Astrocyte of the hippocampus (primary cell): ENCODE measurements at places on chromosomes 6 and 20.

GRCh38 chr6:111944541-111944940 lies 71.3 kb upstream of the FYN start:
- DNase-seq, result no peak

DNA sequence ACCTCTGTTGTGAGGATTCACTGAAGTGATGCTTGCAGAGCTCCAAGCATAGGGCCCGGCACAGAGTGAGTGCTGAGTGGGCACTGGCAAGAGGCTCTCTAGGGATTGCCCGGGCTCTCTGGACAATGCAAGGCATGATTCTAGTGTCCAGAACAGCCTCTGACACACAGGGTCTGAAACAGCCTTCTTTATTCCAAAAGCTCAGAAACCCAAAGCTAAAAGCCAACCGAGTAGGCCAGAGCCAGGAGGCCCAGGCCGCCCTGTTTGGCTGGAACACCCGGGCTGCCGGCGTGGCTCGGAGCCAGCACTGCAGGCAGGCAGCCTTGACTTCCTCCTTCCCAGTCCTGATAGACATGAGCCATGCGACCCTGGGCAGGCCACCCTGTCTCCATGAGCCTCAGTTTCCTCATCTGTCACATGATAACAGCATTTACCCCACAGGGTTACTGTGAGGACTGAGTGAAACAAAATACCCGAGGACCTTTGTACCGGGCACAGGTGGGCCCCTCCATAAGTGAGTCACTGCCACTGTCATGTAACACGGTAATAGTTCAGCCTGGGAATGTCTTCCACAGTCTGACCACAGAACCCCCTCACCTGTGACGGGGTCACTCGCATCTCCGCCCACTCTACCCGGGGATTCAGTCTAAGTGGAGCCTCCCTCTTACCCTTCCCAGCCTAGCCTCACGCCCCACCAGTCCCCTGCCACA lies 51.5 kb downstream of the PTPRT start:
- no peak for DNase-seq

- no peak for DNase-seq
Observed at GRCh38 chr20:4665591-4665990, 56.1 kb upstream of the PRND start.

DNA sequence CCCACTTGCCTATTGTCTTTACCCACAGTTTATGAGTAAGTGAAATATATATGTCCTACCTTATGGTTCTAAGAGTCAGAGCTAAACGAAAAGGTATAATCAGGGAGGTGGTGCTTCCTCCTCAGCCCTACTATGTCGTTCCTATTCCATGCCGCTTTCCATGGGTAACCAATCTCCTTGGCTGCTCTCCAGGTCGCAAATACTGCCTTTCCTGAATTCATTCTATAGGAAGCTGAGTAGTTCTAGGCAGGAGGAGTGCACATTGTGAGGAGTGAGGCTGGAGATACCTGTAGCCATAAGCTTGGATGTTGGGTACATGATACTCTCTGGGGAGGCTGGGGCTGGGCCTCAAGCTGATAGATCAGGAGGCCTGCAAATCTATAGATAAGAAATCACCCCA lies 5.8 kb downstream of the IL20RA start:
- no peak for DNase-seq

DNA sequence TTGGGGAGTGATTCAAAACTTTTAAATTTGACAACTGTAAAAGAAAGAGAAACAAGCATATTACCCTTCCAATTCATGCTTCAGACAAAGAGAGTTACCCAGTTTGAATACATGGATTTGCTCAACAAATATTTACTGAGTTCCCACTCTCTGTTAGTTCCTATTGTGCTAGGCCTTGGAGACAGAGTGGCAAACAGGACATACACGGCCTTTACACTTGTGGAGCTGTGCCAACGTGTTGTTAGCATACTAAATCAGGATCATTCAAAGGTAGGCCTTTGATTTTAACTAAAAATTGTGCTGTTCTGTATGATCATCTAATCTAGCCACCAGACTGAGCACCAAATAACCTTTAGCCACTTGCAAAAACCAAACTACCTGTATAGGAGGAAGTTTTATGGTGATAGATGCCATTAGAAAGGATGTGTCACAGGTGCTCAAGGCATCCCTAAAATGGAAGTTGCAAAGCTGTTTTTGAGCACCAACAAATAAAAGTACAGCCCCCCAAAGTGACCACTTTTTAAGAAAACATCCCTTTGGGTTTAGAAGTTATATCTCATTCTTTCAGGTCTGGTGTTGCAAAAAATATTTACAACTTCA lies 84.5 kb downstream of the CHD6 start:
- no peak for DNase-seq

DNA sequence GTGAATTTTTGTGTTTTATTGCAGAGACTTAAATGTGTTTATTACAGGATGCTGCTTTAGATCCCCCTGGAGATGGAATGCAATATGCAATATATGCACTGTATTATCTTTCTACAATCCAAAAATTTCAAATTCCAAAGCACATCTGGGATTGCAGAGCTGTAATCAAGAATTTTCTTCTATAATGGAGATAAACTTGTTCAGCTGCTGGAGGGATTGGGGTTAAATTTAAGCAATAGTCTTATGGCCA lies 66.4 kb downstream of the MKKS start:
- no peak for DNase-seq

- peak; percentile 7 for DNase-seq
Observed at GRCh38 chr6:27441001-27441400, 31.9 kb downstream of the ZNF184 start.

DNA sequence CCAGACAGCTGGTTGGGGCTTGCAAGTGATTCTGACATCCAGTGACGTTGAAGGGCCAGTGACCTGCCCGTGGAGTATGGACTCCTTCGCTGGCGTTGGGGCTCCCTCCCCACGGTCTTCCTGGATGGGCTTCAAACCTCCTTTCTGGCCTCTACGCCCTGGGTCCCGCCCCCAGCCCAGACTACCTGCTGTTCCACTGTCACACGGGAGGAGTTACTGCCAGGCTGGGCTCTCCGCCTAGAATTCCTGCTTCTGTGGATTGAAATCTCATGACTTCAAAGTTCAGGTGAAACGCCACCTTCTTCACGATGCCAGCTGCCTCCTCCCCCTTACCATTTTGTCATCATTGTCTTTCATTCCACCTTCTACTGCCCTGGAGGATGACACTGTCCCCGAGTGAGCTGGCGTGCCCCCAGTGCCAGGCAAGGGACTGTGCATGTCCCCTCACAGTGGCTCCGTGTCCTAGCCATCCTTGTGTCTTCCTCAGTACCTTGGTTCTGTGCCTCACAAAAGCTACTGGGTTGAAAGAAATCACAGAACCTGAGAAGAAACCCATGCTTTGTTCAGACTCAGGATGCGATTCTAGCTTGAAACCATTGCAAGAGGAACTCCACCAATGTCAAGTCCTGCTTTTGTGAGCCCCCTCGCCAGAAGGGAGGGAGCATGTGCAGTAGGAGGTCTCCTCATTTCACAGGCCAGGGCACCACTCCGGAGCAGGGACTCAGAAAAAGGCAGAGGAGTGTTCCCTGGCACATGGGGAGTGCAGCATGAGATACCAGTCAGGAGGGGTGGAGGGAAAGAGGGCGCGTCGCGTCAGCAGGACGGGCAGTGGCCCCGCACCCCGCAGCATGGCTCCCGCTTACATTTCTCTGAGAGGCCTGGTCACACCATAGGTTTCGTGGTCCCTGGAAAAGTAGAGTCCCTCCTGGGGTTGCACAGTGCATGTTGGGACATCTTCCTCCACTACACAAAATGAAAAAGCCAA lies 11.0 kb upstream of the IRF4 start:
- DNase-seq, result no peak

GRCh38 chr6:95185874-95186273 lies 391.5 kb upstream of the MANEA start:
- no peak for DNase-seq

- no peak for DNase-seq
Observed at GRCh38 chr20:1327827-1328679, 886 bp downstream of the SDCBP2 start.

DNA sequence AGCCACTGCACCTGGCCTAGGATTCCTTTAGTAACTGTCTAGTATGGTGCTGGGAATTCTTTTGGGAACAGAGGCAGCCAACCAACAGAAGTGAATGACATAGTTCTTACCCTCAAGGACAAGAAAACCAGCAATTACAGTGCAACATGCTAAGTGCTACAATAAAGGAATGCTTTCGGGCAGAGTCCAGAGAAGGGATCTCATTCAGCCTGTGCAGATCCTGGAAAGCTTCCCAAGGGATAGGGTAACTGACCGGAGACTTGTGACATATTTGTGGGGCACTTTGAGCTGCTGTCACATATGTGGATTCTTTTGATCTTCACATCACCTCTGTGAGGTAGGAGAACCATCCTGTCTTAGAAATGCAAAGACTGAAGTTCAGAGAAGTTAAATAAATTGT lies 46.8 kb downstream of the C6orf15 start:
- peak; percentile 82 for DNase-seq

- DNase-seq, result peak; percentile 72
Observed at GRCh38 chr6:149566410-149567193, 427 bp downstream of the GINM1 start.

- no peak for DNase-seq
Observed at GRCh38 chr6:119562168-119562567, 212.6 kb upstream of the MAN1A1 start.

- DNase-seq, result no peak
Observed at GRCh38 chr20:52993076-52993475, 20.9 kb downstream of the TSHZ2 start.

- DNase-seq, result peak; percentile 66
Observed at GRCh38 chr6:44006123-44006871, 121.0 kb downstream of the MRPL14 start.

- DNase-seq, result no peak
Observed at GRCh38 chr6:165755583-165755982, 92.5 kb upstream of the PDE10A start.

DNA sequence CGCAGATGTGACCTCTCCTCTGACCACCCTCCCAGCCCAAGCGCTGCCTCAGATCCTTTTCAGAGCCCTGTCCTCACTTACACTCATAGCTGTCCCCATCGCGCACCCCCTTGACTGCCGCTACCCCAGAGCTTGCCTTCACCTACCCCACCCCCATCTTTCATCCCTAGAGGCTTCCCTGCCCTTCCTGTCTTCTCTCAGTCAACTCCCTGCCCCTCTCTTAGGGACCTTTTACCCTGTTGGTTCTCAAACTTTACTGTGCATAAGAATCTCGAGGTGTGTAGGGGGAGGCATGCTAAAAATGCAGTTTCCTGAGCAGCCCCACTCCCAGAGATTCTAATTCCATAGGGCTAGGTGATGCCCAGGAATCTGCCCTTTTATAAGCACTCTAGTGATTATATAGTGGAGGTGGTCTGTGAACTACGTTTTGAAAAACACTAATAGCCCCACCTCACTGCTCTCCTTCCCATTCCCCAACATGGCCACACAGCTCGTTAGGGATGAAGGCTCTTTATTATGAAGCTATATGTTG lies 725 bp downstream of the TM9SF4 start:
- DNase-seq, result no peak

GRCh38 chr6:44266347-44266746 lies 996 bp upstream of the NFKBIE start:
- no peak for DNase-seq

- peak; percentile 14 for DNase-seq
Observed at GRCh38 chr20:5991623-5992441, 41.4 kb downstream of the MCM8 start.

- DNase-seq, result peak; percentile 64
Observed at GRCh38 chr6:111478749-111479148, 4.3 kb downstream of the REV3L start.

GRCh38 chr6:30768634-30769087 lies 24.3 kb upstream of the IER3 start:
- DNase-seq, result no peak

GRCh38 chr6:138044458-138044857 lies 62.8 kb downstream of the PERP start:
- no peak for DNase-seq

DNA sequence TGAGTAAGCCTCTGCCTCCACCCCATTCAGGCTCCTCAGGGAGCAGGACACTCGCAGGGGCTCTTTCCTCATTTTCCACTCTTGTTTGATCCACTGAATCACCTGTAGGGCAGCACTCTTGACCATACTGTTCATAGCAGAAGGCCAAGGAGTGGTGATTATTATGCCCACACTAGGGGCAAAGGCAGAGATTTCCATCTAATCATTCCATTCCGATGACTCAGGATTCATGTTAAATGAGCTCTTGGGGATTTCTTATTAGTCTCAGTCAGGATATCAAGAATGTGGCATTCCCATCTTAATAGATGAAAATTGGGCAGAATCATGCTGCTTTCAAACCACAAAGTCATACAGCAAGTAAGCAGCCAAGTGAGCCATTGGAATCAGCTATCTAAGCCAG lies 101.9 kb upstream of the MOCS1 start:
- peak; percentile 8 for DNase-seq

- DNase-seq, result peak; percentile 70
Observed at GRCh38 chr20:45781391-45781931, 10.2 kb downstream of the WFDC3 start.

DNA sequence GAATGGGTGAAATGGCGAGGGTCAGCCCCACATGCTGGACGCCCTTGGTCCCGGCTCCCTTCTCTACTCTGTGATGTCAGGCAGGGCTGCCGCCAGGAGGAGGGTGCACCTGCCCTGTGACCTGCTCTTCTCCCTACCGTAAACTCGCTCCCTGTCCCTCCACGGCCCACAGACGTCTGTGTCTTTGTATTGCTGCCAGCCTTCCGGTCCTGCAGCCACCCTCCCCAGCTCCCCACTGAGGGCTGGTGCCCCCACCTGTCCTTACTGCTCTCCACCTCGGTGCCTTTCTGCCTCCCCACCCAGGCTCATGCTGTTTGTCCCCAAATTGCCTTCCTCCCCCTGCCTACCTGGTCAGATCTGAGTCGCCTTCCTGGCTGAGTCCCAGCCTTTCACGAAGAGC lies 4.1 kb upstream of the CCR6 start:
- no peak for DNase-seq

GRCh38 chr6:111604259-111605099 lies 1.2 kb downstream of the TRAF3IP2 start:
- peak; percentile 79 for DNase-seq

- DNase-seq, result no peak
Observed at GRCh38 chr20:9515214-9515585, 810 bp downstream of the LAMP5 start.

GRCh38 chr6:9554806-9555205 lies 860.1 kb downstream of the TFAP2A start:
- DNase-seq, result no peak

- no peak for DNase-seq
Observed at GRCh38 chr20:58585753-58586540, 65.1 kb upstream of the STX16 start.

DNA sequence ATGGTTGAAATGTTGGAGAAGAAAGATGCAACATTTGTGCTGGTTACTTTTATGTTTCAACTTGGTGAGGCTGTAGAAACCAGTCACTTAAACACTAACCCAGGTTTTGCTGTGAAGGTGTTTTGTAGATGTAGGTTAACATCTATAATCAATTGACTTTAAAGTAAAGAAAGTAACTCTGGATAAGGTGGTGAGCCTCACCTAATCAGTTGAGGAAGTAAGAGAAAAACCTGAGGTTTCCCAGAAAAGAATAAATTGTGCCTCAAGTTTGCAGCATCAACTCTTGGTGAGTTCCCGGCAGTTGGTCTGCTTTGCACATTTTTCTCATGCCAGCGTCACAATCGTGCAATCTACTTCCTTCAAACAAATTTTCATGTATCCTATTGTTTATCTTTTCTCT lies 673.4 kb downstream of the QKI start:
- DNase-seq, result no peak
